ENCODE measurements at places on chromosomes 6 and 20.

DNA sequence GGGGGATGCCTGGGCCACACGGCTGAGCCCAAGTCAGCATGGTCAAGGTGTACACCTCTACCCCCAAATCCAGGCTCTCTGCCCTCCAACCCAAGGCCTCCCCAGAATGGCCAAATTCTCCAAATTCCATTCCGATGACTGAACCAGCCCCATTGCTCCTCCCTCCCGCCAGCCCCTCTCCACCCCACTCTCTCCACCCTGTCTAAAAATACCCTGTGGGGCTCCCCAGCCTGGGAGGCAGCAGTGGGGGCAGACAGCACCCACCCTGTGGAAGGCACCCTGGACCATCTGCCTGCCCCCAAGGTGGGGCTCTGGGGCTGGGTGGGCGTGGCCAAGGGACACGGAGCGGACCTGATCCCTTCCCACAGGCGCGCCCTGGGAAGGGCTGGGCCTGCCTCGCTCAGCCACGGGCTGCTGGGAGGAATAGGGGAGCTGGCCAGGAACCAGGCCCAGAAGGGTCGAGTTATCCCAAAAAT lies 11.4 kb downstream of the TEAD3 start:
- DNase-seq, result no peak

- DNase-seq, result no peak
Observed at GRCh38 chr6:132003516-132004178, 52.5 kb upstream of the CCN2 start.

GRCh38 chr6:97882755-97883154 lies 599.7 kb upstream of the MMS22L start:
- DNase-seq, result no peak

DNA sequence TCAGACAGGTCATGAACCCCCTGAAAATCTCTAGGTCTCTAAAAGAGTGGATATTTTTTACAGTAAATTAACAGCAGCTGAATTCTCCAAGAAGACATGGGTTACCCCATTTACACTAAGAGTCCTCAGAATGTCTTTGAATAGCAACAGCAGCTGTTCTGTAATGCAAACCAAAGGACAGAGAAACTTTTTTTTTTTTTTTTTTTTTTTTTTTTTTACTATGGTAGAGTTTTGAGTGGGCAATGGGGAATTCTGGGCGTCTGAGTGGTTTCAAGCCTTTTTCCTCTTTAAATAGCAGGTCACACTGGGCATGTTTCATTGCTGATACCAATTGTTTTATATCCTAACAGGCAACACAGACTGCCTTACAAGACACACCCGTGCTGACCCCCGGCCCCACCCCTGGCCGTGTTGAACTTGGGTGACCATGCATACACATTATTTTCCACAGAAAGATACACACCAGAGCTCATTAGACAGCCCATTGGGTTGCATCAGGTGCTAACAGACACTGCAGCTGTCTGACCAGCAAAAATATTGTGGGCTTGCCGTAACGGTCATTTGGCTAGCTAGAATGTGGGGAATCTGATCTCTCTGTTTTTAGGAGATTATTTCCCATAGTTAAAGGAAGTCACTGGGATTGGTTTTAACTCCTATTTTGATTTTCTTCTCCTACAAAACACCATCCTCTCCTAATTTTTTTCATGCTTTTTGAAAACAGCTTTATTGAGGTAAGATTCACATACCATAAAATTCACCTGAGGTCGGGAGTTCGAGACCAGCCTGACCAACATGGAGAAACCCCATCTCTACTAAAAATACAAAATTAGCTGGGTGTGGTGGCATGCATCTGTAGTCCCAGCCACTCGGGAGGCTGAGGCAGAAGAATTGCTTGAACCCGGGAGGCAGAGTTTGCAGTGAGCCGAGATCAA lies 26.7 kb upstream of the IRF4 start:
- no peak for DNase-seq

- DNase-seq, result no peak
Observed at GRCh38 chr6:127069659-127070279, 48.7 kb upstream of the RSPO3 start.

DNA sequence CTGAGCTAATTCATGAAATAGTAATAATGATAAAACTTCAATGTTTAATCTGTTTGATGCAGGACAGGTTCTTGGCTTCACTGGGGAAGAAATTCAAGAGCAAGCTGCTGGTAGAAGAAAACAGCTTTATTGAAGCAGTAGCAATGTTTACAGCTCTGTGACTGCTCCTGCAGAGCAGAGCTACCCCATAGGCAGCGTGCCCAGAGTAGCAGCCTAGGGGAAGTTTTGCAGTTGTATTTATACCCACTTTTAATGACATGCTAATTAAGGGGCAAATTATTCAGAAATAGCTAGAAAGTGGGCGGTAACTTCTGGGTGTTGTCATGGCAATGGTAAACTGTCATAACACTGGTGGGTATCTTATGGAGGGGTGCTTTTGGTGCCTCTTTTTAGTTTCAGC lies 518.0 kb downstream of the RFPL4B start:
- no peak for DNase-seq

DNA sequence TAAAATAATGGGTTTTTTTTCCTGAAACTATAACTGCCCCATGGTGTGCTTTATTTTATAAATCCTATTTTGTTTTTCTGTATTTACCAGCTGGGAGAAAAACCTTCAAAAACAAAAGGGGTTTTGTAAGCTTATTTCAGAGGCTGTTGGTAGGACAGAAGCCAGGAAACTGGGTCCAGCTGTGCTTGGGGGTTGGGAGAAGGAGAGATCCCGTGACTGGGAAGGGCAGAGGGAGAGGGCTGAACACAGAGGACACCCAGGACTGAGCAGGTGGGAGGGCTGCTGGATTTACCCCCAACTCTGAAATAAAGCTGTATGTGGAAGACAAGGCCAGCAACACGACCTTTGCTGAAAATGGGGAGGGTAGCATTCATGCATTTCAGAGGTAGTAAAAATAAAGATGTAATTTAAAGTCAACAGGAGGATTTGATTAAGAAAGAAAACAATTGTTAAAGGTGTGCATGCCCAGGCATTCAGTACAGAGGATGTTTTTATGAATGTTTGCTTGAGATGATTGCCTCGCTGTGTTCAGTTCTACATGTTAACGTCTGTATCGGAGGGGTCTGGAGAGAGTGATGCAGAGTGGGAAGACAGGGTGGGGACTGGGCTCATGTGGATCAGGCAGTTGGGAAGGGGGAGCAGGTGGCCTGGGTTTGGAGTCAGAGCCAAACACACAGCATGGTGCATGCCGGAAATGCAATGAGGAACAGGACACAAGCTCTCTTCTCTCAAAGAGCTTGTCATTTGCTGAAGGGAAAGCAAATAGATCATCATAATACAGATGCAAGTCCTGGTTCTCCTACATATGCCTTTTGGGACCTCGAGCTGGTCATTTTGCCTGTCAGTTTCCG lies 21.4 kb downstream of the ARFGEF3 start:
- DNase-seq, result no peak

DNA sequence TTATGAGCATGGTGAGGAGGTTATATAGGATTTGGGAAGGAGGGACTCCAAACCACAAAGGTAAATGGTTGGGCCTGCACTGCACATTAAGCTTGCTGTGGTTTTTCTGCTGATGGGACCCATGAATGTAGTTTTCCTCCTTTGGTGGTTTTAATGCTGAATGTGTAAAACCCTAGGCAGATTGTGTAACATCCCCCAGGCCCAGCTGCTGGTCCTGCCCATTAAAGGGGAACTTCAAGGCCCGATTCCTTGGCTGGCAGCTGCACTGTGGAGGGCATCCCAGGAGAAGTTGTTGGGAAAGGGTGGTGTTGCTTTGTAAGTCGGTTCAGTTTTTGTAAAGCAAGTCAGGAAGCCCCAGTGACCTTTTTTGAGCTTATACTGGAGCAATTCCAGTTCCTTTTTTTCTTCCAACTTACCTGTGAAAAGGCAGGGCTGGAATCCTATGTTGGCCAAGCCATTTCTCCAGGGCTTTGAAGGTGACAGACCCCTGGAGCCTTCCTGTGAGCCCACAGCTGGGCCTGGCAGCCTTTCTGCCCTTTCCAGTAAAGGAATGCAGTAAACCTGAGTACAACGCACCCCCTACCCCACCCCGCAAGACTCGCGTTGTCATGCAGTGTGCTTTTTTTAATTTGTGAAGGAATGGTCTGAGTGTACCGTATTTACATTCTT lies 43.1 kb upstream of the NAA20 start:
- no peak for DNase-seq
